ENCODE measurements at places on chromosomes 6 and 20.

DNA sequence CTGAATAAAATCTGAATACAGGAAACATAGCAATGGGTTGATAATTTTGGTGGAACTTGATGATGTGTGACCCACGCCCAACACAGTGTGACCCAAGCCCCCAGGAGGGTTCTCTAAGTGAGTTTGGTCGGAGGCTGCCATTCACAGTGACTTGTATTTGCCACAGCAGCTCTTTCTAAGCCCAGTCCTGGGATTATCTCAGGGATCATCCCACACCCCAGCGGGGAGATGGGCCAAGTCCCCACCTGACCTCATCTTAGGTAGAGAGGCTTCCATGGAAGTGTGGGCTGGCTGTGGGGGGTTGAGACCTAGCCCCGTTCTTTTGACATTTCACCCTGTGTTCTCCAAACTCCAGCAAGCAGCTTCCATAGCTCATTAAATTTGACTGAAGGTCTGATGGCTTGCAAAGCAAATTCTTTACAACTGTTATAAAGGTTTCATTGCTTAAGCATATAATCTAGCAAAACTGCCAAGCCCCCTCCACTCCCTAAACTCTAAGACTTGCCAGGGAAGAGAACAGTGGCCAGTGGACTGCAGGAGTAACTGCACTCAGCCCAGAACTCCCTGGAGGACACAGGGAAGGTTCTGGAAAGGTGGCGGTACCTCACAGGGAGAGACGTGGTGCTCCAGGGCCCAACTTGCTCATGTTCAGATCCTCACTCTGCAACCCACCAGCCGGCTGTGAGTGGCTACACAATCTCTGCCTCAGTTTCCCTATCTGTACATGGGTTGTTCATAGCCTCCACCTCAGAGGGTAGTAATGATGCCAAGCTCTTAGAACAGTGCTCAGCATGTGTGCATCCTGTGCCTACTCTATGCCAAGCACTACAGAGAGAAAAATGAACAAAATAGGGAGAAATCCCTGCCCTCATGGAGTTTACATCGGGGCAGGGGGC is 1.0 kb upstream of the PCK1 start:
- DNase-seq = no peak

DNA sequence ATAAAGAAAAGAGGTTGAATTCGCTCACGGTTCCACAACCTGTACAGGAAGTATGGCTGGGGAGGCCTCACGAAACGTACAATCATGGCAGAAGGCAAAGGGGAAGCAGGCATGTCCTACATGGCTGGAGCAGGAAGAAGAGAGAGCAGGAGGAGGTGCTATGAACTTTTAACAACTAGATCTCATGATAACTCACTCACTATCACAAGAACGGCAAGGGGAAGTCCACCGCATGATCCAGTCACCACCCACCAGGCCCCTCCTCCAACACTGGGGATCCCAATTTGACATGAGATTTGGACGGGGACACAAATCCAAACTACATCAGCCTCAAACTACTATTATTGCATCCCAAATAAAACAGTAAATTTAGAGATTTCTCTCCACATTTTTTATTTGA is 53.6 kb upstream of the CST7 start:
- no peak for DNase-seq

DNA sequence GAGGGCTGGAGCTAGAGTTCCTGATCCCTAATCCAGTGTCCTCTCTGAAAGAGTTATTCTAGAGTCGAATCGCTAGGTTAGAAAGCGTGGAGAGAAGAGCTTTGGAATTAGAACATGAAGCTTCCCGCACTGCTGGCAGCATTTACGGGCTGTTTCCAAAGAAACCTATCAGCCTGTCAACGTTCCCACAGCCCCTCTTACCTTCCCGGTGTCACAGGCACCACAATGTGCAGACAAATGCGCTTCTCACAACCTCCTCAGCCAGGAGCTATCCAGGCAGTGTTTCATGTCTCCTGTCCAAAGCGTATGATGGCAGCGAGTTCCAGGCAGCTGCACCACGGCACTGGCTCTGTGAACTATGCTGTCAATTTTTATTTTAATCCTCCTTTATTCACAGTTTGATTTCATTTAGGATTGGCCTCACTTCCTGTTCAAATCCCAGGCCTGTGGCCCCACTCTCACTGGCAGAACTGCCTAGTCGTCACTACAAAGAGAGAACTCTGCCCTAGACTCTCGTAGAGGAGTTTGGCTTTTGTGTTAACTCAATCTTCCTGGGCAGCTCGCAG is 322.8 kb upstream of the SOX4 start:
- DNase-seq = no peak

GRCh38 chr6:103027271-103027931 is 1633.9 kb downstream of the GRIK2 start:
- no peak for DNase-seq

DNA sequence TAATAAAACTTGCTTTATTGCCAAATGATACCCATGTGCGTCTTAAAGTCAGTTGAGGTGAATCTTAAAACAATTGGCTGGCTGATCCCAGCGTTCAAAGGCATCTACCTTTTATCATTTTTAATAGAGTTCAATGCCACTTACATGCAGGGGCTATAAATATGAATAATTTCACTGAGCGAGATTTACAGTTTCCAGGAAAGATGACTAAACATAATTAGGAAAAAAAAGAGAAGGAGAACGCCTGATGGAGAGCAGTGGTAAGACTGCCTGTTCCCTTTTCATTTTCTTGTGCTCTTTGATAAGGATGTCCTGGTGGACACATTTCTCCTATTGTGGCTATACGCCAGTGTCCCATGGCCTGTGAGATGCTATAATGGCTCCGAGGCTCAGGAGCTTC is 139.9 kb upstream of the SLC22A23 start:
- DNase-seq = no peak

- no peak for DNase-seq
Measured at GRCh38 chr6:2853769-2854395, 12.2 kb upstream of the SERPINB1 start.

DNA sequence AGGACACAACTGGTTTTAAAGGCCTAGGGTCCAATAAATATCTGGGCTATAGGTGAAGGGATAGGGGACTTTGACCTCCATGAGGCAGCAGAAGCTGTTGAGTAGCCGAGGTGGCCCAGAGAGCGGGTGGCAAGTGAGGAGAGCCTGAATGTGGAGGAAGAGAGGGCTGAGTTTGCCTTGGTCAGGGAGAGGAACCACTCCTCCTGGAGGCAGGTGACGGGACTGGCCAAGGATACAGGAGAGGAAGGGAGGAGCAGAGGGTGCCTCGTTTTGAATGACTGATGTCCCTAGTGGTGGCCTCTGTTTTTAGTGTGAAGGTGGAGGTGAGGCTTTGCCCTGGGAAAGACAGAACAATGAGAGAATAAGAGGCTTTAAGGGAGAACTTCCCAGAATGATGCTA is 19.1 kb upstream of the AAR2 start:
- DNase-seq = no peak

DNA sequence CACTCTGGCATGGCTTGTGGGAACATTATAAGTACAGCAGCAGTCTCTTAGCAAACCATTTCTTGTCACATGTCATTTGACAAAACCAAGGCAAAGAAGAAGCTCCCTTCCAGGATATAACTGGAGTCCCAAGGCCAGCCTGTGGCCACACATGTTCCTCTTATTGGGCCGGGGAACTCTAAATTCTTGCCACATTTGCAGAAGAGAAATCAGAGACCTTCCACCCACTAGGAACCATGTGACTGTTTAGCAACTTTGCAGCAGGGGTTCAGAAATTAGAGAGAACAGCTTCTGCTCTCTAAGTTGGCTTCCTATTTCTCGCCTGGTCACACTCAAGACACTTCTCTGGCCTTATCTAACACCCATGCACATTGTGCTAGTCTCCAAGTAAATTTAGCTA is 20.4 kb upstream of the MEP1A start:
- no peak for DNase-seq

GRCh38 chr20:11048739-11049138 is 374.9 kb upstream of the JAG1 start:
- no peak for DNase-seq

- DNase-seq = no peak
Measured at GRCh38 chr6:133632206-133632605, 256.7 kb upstream of the TCF21 start.

- no peak for DNase-seq
Measured at GRCh38 chr6:161434350-161434749, 160.5 kb upstream of the AGPAT4 start.

DNA sequence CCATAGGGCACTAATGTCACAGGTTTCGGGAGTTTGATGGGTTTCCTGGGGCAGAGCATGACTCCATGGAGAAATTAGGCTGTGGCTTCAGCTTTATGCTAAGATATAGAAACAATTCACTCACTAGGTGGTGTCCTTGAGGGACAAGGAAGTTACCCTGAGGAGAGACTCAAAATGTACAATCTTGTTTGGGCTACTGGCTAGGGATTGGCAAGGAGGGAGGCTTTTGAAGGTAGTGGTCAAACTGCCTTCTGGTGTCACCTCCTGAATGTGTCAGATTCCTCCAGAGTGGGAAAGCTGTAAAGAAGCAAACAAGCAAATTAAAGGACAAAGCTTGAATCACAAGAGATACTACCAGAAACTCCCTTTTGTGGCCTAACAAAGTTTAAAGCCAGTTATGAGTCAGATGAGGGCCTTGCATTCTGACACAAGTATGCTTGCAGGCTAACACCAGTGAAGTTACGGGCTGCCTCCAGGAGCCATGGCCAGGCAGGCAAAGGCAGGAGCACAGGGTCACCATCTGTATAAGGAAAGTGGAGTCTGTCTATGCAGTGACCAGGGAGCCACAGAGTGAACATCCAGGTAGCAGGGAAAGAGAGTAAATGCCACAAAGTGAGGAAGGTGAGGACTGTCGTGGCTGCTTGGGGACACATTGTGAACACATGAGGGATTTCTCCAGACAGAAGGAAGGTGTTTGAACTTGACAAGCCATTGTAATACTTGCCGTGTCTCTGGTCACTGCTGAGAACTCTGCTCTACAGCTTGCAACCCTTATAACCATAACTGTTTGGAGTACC is 107.7 kb upstream of the DTNBP1 start:
- DNase-seq = no peak

Data from NCI-H1092 treated with DMSO at 0.1 percent for 48 hours (cell line).